Thoracic aorta (tissue), 2 donors: ENCODE measurements at places on chromosomes 5 and 9. TPM values are rescaled to one million over a fixed set of nuclear protein-coding genes. Genes with fewer than 3 reads are reported as not detected.

The CTXN3 gene
- total RNA-seq, result not detected

The OR1Q1 gene
- not detected for total RNA-seq

DNA sequence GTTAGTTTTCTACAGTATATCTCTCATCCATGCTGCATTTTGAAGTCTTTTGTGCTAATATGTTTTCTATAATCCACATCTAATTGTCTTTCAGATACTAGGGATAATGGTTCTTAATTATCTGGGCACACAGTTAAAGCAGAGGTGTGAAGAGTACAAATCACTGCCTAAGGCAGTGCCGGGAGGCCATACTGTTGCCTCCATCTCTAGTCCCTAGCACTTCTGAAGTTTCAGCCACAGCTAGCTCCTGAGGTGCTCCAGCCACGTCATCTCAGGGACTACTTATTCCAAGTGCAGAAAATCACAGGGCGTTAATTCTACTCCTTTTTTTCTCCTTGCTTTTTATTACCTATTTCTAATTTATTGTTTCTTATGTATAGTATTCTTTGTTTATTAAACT lies 760.0 kb upstream of the FAM174A start:
- H3K27ac ChIP-seq, result no peak overlapping the region
- H3K4me1 ChIP-seq, result no peaks in the 10 kb centered on the region
- DNase-seq, result no peak

The SPATA9 gene
- total RNA-seq, result not detected

The ANKRD18B gene
- total RNA-seq, result not detected

The CAMK4 gene
- total RNA-seq, result 3.8 TPM

GRCh38 chr5:93874080-93874479 lies 132.7 kb upstream of the POU5F2 start:
- no peak for DNase-seq
- no peaks in the 10 kb centered on the region for H3K36me3 ChIP-seq
- no peak overlapping the region for H3K27ac ChIP-seq
- H3K27me3 ChIP-seq, result no peaks in the 10 kb centered on the region
- H3K4me3 ChIP-seq, result no peak overlapping the region

- H3K27me3 ChIP-seq, result no peaks in the 10 kb centered on the region
- H3K4me3 ChIP-seq, result no peak overlapping the region
- H3K4me1 ChIP-seq, result no peaks in the 10 kb centered on the region
- no peak for DNase-seq
- no peaks in the 10 kb centered on the region for H3K36me3 ChIP-seq
Observed at GRCh38 chr9:133089271-133089671, 27.5 kb downstream of the CEL start.

GRCh38 chr5:138626333-138626944 lies 51.2 kb upstream of the HSPA9 start:
- no peak overlapping the region for H3K4me3 ChIP-seq
- no peaks in the 10 kb centered on the region for H3K4me1 ChIP-seq
- no peak for DNase-seq
- no peaks in the 10 kb centered on the region for H3K27me3 ChIP-seq
- no peaks in the 10 kb centered on the region for H3K36me3 ChIP-seq
- H3K27ac ChIP-seq, result no peak overlapping the region

The SLC22A4 gene
- 0.14 TPM for total RNA-seq

GRCh38 chr5:35016174-35017051 lies 31.3 kb downstream of the AGXT2 start:
- no peak overlapping the region for H3K27ac ChIP-seq
- H3K4me3 ChIP-seq, result no peak overlapping the region
- H3K36me3 ChIP-seq, result no peaks in the 10 kb centered on the region
- H3K4me1 ChIP-seq, result no peaks in the 10 kb centered on the region

DNA sequence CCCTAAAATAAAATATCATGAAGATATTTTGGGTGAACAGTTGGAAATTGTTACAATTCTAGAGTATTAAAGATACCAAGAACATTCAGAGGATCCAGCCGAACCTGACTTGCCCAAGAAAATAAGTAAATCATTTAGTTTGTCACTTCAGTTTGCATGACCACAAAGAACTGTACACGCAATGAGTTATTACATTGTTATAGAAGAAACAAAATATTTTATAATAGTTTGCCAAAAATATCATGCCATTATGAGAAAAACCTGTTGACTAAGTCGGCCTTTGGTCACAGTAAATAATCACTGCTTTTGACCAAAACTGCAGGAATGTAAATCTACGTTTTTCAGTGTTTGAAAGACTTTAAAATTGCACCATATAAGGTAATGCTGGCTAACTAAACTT lies 27.9 kb downstream of the TRIO start:
- no peak for DNase-seq
- H3K4me1 ChIP-seq, result peaks cover 84% of the 10 kb centered on the region
- H3K27ac ChIP-seq, result no peak overlapping the region
- no peaks in the 10 kb centered on the region for H3K27me3 ChIP-seq
- H3K36me3 ChIP-seq, result no peaks in the 10 kb centered on the region

DNA sequence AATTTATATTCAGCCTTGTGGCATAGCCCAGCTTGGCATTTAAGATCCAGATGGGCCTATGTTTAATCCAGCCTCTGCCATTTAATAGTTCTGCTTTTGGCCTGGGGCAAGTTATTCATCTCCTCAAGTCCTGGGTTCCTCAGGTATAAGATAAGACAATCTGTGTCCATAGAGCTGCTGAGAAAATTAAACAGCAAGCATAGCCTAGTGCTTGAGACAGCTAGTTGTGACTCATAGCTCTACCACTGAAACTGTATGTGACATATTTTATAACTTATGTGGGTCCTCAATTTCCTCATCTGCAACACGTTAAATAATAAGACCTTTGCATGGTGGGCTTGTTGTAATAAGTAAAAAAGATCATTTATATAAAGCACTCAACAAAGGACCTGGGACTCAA lies 53.3 kb upstream of the ATP10B start:
- no peaks in the 10 kb centered on the region for H3K27me3 ChIP-seq
- DNase-seq, result no peak
- no peak overlapping the region for H3K4me3 ChIP-seq
- H3K4me1 ChIP-seq, result no peaks in the 10 kb centered on the region
- H3K27ac ChIP-seq, result no peak overlapping the region

DNA sequence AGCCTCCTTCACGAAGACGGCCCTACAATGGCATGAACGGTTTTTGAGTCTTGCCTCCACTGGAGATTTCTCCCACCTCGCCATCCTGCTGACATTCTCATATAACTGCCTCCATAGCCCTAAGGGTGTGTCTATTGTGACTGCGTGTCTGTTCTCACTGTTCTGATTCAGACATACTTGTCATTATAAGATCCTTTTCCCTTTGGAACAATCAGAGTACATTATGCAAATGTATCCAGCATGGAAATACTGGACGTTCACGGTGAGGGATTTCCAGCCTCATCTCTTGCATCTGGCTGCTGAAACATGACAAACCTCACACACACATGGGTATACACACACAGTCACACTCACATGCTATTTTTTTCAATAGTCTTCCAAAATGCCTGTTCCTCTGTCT lies 402.1 kb downstream of the DIRAS2 start:
- no peak overlapping the region for H3K27ac ChIP-seq
- no peaks in the 10 kb centered on the region for H3K36me3 ChIP-seq
- H3K4me1 ChIP-seq, result no peaks in the 10 kb centered on the region
- no peaks in the 10 kb centered on the region for H3K27me3 ChIP-seq
- H3K4me3 ChIP-seq, result no peak overlapping the region

The MYOT gene
- total RNA-seq, result 16.4 TPM

DNA sequence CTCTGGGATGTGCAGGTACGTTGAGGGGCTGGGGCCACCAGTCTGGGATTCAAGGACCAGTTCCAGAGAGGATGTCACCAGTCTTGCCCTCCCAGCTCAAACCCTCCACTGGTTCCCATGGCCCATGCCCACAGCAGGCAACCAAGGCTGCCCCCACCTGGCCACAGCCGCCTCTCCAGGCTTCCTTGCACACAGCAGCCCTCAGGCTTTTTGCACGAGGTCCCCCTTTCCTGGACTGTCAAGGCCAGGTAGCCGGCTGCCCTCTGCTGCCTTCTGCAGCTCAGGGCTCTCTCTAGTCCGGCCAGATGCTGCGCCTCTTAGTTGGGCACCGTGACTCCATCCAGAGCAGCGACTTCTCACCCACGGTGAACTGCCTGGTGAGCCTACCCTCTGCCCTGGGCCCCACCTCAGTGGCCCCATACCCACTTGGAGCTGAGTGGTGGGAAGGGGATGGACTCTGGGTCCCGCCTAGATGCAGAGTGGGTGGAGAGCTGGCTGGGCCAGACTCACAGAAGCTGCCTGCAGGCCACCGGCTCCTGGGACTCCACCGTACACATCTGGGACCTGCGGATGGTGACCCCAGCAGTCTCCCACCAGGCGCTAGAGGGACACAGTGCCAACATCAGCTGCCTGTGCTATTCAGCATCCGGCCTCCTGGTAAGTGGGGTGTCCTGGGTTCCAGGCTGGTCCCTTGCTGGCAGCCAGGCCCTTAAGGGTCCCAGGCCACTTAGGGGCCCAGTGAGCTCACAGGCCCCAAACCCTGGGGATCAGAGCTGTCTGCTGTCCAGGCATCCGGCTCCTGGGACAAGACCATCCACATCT lies 2.9 kb downstream of the WDR38 start:
- H3K27ac ChIP-seq, result no peak overlapping the region
- no peak for DNase-seq
- no peaks in the 10 kb centered on the region for H3K27me3 ChIP-seq
- no peak overlapping the region for H3K4me3 ChIP-seq
- H3K4me1 ChIP-seq, result peaks cover 31% of the 10 kb centered on the region
- peaks cover 35% of the 10 kb centered on the region for H3K36me3 ChIP-seq

- no peaks in the 10 kb centered on the region for H3K36me3 ChIP-seq
- H3K4me3 ChIP-seq, result no peak overlapping the region
- H3K4me1 ChIP-seq, result peaks cover 13% of the 10 kb centered on the region
- no peak for DNase-seq
- no peaks in the 10 kb centered on the region for H3K27me3 ChIP-seq
Observed at GRCh38 chr9:127722055-127722745, 6.3 kb downstream of the TTC16 start.

DNA sequence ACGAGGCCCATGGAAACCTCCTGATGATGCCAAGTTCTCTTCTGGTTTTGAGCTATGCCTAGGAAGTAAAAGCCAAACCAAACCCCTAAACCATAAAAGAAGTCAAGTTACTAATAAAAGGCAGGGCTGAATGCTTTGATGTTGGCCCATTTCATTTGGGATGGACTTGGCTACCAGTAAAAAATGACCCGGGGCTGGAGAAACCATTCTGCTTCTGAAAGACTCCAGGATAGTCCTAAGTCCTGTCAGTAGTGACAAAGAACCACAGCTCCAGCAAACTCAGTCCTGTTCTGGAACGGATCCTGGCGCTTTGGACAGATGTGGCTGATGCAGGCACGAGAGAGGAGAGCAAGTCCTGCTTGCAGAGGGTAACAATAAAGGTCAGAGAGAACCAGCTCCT lies 68.6 kb downstream of the SH3PXD2B start:
- no peaks in the 10 kb centered on the region for H3K27me3 ChIP-seq
- H3K27ac ChIP-seq, result no peak overlapping the region
- no peak for DNase-seq
- H3K36me3 ChIP-seq, result no peaks in the 10 kb centered on the region
